Fibroblast of gingiva (primary cell): ENCODE measurements at places on chromosomes 6 and 20.

DNA sequence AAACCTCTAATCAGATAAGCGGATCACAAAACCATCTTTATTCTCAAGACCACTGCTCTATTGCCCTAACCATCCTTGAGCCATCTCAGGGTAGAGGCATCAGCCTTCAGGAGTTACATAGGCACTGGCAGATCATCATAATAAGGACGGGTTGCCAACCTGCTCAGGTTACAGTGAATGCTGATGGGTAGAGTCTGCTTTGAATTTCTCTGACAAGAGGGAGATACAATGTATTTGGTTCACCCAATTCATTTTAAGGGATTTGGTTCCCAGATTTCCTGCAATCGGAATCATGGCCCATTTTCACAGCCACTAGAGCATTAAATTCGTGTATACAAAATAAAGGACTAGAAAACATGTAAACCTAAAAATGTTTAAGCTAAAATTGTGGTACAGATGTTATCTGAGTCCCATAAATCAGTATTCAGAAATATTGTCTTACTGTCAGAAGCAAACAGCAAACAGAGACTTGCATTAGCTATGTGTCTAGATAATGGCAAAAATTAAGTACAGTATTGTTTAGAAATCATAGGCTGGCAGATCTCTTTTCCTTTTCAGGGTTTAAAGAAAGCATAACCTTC, 41.9 kb upstream of the TMEM170B start:
- no peak for DNase-seq

DNA sequence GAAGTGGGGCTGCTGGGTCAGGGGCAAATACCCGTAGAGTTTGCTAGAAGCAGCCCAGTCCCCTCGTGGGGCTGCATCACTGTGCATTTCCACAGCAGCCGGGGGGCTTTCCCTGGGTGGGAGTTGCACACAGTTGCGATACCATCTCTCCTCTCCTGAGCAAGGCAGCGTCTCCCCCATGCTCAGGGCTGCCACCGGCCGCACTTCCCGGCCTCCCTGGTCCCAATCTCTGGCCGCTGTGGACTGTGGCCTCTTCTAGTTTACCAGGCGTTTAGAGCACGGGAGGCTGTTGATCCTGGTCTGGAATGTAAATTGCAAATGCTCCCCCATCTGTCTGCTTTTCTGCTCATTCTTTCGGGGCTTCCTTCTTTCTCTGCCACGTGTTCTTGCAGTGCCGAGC, 31.1 kb downstream of the OSBPL2 start:
- DNase-seq: no peak

GRCh38 chr6:168171673-168172353, 92.8 kb upstream of the FRMD1 start:
- no peak for DNase-seq

- DNase-seq: no peak
These were observed 66.4 kb downstream of the MDGA1 start for GRCh38 chr6:37631295-37631694.

- peak; percentile 32 for DNase-seq
These were observed 72.8 kb downstream of the RTN4IP1 start for GRCh38 chr6:106556368-106556960.

GRCh38 chr6:26331218-26332073, 33.6 kb upstream of the BTN3A2 start:
- DNase-seq: peak; percentile 18

- DNase-seq: no peak
These were observed 23.0 kb downstream of the TFB1M start for GRCh38 chr6:155291291-155291690.

GRCh38 chr6:72182337-72183246, 296.2 kb downstream of the RIMS1 start:
- no peak for DNase-seq

DNA sequence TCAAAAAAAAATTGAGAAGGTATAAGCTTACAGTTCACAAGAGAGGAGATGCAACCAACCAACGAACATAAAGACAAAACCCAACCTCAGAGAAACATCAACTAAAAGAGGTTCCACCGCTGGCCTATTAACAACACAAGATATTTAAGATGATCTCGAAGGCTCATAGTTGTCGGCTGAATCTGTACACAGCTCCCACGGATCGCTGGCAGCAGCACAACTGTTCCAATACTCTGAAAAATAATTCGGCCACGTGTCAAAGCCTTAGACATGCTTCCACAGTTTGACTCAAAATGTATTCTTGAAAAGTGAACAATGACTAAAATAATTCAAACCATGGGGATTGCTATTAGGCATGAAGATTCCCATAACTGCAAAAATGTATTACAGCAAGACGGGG, 13.7 kb downstream of the EXOC2 start:
- peak; percentile 69 for DNase-seq

DNA sequence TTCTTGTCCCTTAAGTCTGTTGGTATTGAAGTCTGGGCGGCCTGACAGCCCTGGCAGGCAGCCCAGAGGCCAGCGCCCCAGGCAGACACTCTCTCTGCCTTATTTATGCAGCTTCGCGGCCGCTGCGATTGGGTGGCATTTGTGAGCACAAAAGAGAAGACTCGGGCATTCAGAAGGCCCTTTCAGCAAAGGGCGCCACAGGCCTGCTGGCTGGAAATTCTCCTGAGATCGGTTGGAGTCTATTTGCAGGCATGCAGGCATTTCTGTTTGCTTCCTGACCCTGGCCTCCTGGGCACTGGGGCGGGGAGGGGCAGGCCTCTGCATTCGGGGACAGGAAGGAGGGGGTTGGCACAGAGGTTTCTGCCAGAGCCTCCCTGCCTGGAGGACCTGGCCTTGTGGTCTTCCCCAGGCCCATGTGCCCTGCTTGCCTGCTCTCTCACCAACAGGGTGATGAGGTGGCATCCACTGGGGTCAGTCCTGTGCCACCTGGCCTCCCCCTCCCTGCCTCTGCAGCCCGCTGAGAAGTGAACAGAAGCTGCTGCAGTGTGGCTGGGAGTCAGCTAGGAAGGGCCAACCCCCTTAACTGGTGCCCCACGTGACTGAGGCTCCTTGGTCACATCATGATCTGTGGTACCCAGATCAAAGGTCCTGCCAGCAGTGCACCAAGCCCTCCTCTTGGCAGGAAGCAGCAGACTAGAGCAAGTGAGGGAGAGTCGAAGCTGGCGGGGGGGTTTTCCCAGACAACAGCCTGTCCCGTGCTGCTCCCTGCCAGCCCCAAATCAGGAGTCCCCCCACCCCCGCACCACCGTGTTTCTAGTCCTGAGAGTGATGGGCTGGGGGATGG, 16.6 kb upstream of the CCDC167 start:
- no peak for DNase-seq

- DNase-seq: no peak
These were observed 42.1 kb downstream of the ANKRD6 start for GRCh38 chr6:89475101-89475500.

GRCh38 chr6:10382322-10382721, 32.6 kb downstream of the TFAP2A start:
- no peak for DNase-seq

GRCh38 chr6:5044866-5045265, 40.3 kb upstream of the PPP1R3G start:
- DNase-seq: no peak

DNA sequence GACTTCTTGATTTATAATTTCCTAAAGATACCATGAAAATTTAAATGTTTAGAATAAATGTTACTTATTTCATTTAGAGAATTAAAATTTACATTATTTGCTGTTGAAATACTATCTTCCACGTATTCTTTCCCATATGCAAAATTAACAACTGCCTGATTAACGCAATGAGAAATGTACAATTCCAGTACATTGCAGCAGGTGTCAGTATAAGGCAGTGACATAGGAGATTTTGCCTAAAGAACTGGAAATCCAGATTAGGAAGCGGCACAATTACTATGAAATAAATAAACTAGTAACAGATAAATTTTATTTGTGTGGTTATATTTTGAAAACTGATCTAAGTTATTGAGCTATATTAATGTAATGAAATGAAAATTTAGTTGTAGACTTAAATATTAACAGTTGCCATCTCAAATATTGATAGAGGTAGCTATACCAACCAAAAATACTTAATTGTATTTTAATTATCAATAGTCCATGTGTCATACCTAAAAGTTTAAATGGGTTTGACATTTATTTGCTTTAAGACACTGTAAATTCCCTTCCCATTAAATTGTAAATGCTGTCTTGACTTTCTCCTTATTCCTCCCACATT, 300.2 kb downstream of the UTRN start:
- peak; percentile 38 for DNase-seq

GRCh38 chr6:135269481-135269891, 88.4 kb downstream of the MYB start:
- DNase-seq: no peak

DNA sequence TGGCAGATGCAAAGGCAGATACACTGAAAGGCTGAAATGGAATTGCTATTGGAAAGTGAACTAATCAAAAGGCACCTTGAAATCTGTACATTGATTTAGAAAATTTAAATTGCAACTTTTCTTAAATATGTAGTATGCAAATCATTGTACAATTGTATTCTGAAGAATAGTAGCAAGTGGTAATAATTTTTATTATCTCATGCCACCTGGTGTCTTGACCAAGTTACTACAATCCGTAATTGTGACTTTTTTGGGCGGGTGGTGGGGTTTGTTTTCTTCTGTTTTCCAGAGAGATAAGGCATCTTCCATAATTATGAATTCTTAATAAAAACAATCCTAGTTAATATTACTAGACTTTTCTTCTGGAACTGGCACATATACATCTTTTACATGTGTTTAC, 12.5 kb upstream of the BCKDHB start:
- DNase-seq: peak; percentile 4

GRCh38 chr6:43736211-43736786, 33.7 kb upstream of the VEGFA start:
- DNase-seq: no peak

GRCh38 chr6:149896491-149896890, 1.4 kb downstream of the RAET1E start:
- DNase-seq: no peak

GRCh38 chr6:12977206-12977605, 260.6 kb downstream of the PHACTR1 start:
- no peak for DNase-seq

DNA sequence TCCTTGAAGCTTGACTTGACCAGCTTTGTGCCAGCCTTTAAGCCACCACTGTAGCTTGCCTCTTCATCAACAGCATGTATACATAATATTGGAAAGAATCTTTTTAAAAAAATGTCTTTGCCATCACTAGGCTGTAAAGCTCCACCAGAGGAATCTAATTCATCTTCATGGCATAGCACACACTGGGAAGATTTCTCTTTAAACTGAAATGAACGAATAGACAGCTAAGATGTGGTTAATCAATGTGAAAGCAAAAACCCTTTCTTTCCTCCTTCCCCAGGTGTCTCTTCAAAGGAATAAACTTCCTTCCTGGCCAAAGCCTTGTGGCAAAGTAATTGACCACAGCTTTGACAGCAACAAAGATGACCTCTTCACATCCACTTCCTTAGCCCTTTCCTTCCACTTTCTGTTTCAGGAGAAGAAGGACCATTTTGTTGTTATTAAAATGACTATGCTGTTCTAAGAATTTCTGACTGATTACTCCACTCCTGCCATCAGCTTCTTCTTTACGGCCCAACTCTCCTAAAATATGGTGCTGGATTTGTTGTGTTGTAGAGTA, 428.7 kb upstream of the SOX4 start:
- no peak for DNase-seq

- no peak for DNase-seq
These were observed 106.8 kb upstream of the HS3ST5 start for GRCh38 chr6:114449659-114450058.

GRCh38 chr20:39395478-39396291, 433.5 kb downstream of the DHX35 start:
- DNase-seq: no peak

DNA sequence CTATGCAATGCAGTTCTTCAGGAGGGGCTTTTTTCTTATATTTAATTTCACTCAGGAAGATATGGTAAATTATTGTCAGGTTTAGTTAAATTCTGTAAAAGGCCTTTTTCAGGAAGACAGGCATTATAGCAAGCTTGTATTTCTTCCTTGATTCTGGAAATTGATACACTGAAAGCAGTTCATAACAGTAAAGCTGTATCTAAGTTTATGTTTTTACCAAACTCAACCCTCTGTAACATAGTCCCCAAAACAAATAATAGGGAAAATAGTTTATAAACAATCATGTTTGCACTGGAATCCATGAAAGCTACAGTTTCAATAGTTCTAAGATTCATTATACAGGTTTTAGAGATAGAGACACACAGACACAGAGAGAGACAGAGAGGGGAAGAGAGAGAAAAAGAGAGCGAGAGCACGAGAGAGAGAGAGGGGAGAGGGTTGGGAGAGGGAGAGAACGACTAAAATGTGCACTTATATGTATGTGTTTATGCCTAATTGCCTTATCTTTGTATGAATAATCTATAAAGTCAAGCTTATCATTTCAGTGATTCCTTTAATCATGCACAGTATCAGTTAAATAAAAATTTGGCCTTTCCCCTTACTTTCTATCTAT, 454.4 kb downstream of the RFPL4B start:
- no peak for DNase-seq

- DNase-seq: no peak
These were observed 100.9 kb downstream of the PPP1R14C start for GRCh38 chr6:150243620-150244314.

DNA sequence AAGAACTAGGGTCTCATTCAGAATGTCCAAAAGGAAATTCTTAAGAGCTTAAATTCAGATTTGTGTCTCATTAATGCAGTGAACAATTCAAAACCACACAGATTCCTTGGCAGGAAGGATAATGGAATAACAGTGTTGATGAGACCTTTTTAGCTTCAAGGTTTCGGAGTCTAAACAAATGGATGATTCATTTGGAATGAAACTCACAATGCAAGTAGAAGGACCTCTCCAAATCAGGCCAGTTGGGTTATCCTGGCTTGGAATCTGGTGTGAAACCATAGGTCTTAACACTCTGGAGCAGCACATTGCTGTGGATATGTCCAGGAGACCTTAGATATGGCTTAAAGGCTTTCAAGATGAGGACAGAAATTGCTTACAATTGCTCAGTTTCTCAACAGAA, 44.9 kb downstream of the KCTD20 start:
- DNase-seq: no peak

- no peak for DNase-seq
These were observed 143.3 kb downstream of the UST start for GRCh38 chr6:148890096-148890495.

GRCh38 chr6:100719883-100720682, 161.0 kb downstream of the ASCC3 start:
- peak; percentile 23 for DNase-seq
